ENCODE measurements at places on chromosomes 4 and X.

- ATAC-seq = no peak
Observed at GRCh38 chr4:156374069-156374468, 420.4 kb upstream of the CTSO start.

- no peak for ATAC-seq
Observed at GRCh38 chr4:88743696-88744095, 46.1 kb upstream of the NAP1L5 start.

DNA sequence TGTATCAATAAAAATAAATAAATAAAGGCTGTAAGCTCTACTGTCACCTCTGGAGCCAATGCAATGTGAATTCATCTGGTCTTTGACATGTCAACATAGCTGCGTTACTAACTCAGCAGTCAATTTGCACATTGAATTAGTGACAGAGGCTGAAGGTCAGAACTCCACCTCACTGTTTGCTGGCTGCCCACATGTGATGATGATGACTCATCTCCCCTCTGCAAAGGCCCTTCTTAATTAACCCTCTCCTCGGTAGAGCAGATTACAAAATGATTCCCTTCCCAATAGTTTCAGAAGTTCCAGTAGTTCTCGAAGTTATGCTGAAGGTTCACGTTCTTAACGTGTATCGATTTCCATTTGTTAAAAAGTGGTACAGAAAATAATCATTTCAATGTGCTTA, 1626.0 kb upstream of the TENM3 start:
- no peak for ATAC-seq

DNA sequence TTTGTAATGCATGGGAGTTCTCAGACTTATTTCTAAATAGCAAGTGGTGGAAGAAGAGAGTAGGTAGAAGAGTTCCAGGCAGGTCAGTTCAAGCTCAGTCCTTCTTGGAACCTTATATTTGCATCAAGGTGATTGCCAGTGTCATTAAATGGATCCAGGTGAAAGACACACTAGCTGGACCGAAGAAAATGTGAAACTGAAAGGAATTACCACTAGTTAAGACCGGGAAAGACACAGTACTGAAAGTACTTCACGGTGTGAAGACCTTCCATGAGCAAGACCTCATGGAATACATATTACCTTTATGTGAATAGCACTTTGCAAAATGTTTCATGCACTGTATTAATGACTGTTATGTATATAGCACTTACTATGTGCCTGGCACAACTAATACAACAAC, 19.1 kb downstream of the TMEM150C start:
- ATAC-seq = no peak

- no peak for ATAC-seq
Observed at GRCh38 chr4:170698334-170698733, 608.6 kb upstream of the AADAT start.

- ATAC-seq = no peak
Observed at GRCh38 chrX:131264665-131265064, 24.4 kb downstream of the IGSF1 start.

GRCh38 chr4:168797194-168797593, 212.9 kb downstream of the CBR4 start:
- ATAC-seq = no peak

- no peak for ATAC-seq
Observed at GRCh38 chrX:1223242-1223600, 10.8 kb upstream of the CRLF2 start.

- ATAC-seq = no peak
Observed at GRCh38 chrX:13597874-13598273, 28.5 kb downstream of the EGFL6 start.

GRCh38 chr4:183038436-183038835, 60.6 kb upstream of the WWC2 start:
- ATAC-seq = no peak

DNA sequence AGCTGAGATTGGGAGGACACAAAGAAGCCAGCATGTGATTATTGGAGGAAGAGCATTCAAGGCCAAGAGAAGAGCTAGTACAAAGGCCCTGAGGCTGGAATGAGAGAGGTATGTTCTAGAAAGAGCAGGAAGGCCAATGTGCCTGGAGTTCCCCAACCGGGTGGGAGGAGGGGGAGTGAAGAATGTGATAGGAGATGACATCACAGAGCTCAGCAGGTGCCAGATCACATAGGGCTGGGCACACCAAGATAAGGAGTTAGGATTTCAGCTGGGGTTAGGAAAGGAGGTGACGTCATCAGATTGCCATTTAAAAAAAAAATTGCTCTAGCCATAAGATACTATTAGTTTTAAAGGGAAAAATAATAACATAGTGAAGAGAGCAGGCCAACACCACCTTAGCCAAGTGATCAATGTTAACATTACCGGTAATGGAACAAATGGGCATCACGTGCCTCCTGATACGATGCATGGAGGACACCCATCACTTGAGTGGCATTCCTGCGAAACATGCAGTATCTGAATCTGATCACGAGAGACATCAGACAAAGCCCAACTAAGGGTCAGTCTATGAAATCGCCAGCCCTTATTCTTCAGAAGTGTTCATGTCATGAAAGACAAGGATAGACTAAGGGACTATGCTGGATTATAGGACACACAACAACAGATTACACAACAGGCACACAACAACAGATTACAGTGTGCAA, 344.3 kb downstream of the BCOR start:
- no peak for ATAC-seq

DNA sequence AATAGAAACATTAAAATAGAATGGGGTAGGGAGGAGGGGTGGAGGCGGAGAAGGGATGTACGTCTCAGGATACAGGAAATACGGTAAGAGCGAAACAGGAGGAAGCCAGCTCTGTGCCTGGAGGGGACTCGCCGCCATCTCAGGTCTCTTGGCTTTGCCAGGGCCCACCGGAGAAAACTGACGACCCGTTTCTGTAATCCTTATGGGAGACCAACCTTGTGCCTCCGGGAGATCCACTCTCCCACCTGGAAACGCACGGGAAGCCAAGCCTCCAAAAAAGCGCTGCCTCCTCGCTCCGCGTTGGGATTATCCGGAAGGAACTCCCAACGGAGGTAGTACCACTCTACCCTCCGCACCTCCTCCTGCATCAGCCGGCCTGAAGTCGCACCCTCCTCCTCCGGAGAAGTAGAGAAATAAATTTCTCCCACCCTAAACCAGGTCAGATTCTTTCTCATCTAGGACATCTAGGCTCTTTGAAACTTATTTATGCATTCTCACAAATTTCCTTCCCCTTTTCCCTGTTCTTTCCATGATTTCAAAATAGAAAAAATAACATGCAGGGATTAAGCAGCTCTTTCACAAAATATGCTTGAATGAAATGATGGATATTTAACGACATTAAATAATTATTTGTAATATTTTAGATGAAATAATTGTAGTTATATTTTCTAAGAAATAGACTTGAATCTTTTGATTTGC, at the start of gene NBDY:
Gene NBDY (plus strand): TSS at position 92 of the 699 bp plus-strand sequence. CDS start 111 bp downstream, at position 203.
- peak; percentile 74 for ATAC-seq

DNA sequence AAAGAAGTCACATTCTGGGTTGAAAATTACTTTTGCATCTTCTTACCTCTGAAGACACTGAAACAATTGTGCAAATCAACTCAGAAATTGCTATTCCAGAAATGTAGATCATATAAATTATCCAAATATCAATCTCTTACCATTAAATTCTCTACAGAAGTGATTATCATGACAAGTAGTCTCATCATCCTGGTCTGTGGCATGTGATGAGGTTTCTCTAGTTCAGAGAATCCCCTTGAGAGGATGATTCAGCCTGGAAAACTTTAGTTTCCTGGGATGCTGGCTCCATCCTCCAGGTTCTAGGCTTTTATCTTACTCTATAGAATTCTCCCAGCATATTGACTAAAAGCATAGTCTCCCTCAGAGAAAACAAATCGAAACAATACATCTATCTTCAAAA, 76.2 kb upstream of the S100G start:
- ATAC-seq = no peak
